ENCODE measurements at places on chromosomes 2 and 18.
A peak's percentile ranks its signal among the peaks of the same experiment; 100 is the strongest.

DNA sequence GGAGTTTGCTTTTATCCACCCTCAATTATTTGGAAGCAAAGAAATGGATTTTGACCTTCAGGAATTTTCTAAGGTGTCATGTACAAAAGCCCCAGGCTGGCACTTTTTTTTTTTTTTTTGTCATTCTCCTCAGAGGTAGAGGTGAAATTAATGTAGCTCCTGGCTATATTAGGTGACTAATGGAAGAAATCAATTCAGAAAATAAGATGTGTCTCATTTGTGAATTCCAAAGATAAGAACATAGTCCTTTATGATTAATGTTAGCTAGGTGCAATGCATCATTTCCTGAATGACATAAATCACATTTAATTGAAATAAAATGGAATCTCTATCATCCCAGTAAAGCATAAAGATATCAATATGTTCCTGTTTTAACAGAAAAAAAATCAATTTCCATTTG is 477.6 kb downstream of the FBXO15 start:
- DNase-seq, result no peak

GRCh38 chr2:196337208-196337953 is 166.0 kb upstream of the STK17B start:
- DNase-seq, result peak; percentile 70

- DNase-seq, result peak; percentile 25
Measured at GRCh38 chr2:12320027-12320734, 396.6 kb upstream of the TRIB2 start.

GRCh38 chr18:39232937-39233336 is 1667.3 kb upstream of the CELF4 start:
- DNase-seq, result no peak

DNA sequence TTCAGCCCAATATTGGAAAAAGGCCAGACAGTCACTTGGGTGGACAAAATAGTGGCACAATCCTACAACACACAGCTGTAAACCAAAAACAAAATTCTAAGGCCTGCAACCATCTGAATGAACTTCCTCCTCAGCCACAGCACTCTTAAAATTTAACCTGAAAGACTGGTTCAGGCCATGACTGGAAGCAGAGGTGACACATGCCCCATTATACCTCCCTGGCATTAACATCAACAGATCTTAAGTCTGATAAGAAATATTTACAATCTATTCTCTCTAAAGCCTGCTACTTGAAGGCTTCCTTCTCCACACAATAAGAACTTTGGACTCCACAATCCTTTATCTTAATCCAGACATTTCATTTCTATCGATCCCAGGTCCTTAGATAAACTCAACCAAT is 192.4 kb upstream of the LRP1B start:
- DNase-seq, result no peak

- no peak for DNase-seq
Measured at GRCh38 chr2:55416786-55417568, 2.7 kb downstream of the CCDC88A start.

Measured in choroid plexus epithelial cell (primary cell).